ENCODE measurements at places on chromosomes 1 and 21.
A peak's percentile ranks its signal among the peaks of the same experiment; 100 is the strongest.

DNA sequence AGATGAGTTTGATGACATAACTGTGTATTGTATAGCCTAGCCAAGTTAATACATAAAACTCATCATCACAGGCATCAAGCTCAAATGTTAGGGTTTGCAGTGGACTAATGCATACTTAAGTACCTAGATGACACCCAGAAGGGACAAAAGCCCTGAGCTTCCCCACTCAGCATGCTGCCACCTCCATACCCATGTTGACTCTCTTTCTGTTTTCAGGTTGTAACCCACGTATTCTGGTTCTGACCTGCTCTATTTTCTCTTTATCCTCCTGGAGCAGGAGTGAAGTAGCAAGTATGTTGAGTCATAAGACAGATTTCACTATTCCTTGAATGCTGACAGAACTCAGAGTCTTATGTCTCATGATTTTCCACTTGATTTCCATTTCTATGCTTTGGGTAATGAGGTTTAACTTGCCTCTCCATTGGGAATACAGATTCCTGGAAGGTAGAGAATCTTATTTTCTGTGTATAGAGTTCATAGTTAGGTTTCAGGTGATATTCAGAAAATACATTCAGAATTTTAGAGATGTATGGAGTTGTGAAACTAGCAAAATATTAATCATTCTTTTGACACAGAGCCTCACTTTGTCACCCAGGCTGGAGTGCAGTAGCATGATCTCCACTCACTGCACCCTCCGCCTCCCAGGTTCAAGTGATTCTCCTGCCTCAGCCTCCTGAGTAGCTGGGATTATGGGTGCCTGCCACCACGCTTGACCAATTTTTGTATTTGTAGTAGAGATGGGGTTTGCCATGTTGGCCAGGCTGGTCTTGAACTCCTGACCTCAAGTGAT lies 122.5 kb upstream of the KCNJ15 start:
- no peak for DNase-seq

GRCh38 chr1:19597496-19598309 lies 46.4 kb upstream of the NBL1 start:
- no peak for DNase-seq

DNA sequence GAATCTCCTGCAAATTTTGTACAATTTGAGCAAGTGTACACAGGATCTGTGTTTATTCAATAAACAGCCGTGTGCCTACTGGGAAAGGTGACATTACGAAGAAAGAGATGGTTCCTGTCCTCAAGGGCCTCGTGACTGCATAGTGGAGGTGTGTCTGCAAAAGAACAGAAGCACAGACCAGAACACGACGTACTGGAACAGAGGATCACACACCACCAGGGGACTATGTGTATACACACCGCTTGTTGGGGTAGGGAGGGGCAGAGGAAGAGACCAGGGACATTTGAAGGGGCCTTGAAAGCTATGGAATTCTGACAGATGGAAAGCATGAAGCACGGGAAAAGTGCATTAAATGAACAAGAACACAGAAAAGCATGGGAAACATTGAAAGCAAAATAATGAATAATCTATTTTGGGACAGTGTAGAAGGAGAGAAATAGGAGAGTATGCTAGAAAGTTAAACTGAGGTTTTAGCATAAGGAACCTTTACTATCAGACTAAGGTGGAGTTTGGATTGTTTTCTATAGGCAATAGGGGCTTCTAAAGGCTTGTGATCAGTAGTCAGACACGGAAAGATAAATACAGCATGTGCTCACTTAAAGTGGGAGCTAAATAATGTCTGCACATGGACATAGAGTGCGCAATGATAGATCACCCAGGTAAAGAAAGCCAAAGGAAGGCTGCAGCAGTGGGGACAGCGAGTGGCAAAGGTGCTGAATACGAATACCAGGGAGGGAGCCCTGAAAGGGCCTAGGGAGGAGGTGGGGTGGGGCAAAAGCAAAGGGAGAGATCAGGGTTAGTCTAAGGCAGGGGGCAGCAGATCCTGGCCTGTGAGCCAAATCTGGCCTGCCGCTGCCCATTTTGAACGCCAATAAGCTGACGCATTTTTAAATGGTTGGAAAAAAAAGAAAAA lies 11.0 kb downstream of the JAK1 start:
- no peak for DNase-seq

- DNase-seq: no peak
Measured at GRCh38 chr1:223543560-223543959, 121.9 kb downstream of the CAPN8 start.

DNA sequence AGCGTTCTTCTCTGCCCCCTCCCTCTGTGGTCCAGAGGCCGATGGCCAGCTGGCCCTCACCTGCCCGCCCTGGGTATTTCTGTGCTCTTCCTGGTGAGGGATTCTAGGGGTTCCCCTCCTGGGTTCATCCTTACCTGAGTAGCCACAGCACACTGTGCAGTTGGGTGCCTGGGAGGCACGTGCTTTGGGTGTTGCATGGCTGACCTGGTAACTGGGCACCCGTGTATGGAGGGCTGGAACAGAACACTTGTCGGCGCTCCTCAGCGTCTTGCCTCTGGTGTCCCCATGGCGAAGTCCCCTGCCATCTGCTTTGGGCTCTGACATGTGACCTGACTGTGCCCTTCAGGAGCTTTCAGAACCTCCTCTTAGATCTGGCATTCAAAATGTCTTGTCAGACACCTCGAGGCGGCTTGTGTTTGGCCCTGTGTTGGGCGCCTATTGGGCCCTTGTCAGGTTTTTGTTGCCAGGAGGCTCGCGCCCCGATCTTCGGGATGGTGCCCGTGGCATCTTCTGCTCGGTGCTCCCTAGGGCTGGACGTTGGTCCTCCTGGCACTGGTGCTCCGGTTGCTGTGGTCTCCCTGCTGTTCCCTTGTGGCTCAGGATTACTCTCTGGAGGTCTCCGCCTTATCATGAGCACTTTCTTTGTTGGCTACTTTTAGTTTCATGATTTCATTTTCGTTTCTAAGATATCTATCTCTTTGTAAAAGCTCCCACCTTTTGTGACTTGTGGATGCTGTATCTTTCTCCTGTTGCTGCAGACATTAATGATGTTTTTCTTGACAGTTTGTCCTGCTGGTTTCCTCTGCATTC lies 28.5 kb downstream of the SKI start:
- DNase-seq: no peak

- no peak for DNase-seq
Measured at GRCh38 chr1:95195046-95195445, 39.0 kb upstream of the RWDD3 start.

DNA sequence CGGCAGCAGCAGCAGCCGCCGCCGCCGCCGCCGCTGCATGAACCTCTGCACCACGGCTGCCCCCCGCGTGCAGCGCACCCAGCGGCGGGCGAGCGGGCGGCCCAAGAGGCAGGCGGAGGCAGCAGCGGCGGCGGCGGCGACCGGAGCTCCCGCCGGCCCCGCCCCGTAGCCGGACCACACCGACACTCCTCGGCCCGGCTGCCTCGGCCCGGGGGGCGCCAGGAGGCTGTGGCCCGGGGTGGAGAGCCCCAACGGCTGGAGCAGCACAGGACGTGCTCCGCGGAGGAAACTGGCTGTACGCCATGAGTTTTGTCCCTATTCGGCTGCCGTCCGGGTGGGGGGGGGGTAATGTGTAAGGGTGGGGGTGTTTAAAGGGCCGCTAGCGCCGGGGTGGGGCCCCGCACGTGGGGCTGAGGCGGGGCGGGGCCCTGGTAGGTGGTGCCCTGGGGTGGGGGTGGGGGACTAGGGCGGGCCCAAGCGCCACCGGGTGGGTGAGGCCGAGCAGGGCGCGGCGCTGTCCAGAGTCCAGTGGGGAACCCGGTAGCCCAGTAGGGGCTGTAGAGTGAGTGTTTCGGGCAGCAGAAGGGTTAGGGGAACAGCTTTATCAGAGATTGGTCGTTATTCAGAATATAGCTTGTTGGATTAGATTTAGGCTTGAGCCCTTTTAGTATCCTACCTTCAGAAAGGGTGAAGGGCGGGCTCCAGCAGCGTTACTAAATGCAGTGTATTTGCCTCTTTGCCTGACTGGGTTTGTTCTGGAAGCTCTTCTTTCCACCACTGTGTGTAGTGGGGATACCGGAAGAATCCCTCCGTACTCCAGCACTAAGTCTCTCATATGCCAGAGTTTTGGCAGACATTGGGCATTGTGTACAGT lies at the start of gene FAM78B:
Gene FAM78B (minus strand): TSS at position 304 of the 874 bp plus-strand sequence. CDS start 753 bp downstream, outside the sequence.
- DNase-seq: no peak

GRCh38 chr1:114009393-114009792 lies 30.1 kb downstream of the OLFML3 start:
- DNase-seq: no peak

DNA sequence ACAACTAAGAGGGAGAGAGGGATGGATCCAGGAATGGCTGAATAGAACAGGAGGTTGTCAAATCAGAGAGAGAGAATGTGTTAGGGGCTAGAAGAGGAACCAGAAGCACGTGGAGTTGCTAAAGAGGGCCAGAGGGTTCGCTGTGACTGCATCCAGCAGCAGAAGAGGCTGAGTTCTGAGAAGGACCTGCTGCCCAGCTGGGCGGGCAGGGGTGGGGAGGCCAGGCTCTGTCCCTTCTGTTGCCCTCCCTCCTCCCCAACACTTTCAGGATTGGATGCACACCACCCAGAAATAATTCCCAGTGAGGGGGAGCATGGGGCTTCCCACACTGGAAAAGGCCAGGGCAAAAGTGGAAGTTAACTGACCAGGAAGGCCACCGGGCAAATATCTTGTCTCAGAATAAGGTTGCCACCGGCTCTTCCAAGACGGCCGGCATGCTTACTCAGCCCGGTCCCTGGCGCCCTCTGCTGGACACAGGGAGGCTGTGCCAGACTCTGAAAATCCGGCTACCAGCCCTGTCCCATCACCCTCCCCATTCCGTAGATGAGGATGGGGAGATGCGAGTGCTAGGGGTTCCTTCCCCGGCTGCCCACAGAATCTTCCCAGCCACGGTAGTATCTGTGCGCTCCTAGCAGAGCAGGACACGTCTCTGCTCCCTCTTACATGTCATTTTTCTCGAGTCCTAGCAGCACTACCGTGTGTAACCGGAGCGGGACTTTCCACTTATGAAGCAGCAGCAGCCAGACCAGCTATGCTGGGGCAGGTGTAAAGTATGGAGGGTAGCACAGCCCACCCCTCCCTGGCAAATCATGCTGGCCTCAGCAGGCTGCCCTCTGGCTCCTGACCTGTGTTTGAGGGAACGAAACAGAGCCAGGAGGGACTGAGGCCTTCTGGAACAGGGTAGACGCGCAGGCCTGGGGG lies 46.8 kb upstream of the A3GALT2 start:
- peak; percentile 77 for DNase-seq

- DNase-seq: no peak
Measured at GRCh38 chr1:232897949-232898465, 52.4 kb upstream of the NTPCR start.

DNA sequence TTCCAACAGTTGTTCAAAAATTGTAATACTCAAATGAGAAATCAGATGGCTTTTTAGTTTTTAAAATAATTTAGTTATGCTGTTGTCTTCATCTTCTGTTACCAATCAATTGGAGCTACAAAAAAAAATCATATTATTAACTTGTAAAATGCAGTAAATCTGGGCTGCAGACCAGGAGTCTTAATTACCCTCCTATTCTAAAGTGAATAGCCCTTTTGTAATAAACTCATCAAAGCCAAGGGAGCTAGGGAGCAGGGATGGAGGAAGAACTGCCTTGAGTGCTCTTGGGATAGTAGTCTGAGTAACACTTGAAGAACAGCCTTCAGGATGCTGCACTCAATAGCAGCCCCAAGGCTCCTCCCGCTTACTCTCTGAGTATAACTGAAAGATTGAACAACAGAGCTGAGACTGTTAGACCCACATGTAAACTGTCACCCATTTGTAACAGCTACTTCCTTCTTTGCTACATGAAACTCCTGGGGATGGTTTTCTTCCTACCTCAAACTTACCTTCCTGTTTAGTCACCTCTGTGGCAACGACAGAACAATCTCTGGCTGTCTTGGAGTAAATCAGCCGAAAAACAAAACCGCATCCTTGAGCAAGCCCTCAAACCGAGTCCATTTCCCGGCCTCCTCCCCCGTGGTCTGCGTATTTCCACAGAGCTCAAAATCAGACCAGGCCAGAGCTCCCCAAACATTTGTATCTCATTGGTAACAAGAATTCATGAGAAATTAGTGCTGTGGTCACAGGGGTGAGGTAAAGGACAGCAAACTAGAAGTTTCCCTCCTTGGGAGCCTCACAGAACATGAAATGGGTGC lies 55.9 kb downstream of the CD58 start:
- no peak for DNase-seq

- DNase-seq: no peak
Measured at GRCh38 chr1:14599800-14600199, 1.3 kb downstream of the KAZN start.

DNA sequence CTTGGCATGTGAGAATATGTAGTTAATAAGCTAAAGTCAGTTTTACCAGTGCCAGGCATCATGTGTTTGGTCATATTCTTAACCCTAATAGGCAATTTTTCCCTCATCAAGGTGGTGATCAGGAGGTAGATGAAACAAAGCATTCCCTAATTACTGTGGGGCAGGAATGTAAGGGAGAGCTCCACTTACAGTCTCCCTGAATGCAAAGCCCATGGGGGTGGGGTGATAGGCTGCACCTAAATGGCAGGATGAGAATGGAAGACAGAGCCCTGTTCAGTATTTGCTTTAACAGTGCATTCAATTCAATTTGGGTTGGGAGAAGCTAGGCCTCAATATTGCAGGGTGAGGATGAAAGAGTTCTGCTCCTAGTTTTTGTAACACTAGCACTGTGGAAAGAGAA lies 23.4 kb downstream of the ZNF678 start:
- no peak for DNase-seq

GRCh38 chr21:34582506-34583150 lies 32.3 kb downstream of the RCAN1 start:
- DNase-seq: no peak

- DNase-seq: no peak
Measured at GRCh38 chr1:1989789-1990188, 13.8 kb downstream of the CFAP74 start.

DNA sequence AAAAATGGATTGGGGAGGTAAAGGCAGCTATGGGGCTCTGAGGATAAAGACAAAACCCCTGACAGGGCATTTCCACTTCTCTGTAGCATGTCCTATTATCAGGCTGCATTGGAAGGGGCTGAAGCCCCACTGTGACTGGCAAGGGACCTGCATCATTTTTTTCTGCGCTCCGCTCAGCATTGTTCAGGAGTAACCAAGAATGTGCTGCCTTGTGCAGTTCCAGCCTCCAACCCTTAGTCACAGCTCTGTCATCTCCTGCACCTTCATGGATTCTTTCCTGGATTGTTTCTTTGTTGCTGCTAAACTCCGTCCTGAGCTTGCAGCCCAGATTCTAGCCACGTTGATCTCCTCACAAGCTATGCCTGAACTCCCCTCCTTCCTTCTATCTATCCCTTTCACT lies 37.4 kb downstream of the SERTAD4 start:
- DNase-seq: no peak

DNA sequence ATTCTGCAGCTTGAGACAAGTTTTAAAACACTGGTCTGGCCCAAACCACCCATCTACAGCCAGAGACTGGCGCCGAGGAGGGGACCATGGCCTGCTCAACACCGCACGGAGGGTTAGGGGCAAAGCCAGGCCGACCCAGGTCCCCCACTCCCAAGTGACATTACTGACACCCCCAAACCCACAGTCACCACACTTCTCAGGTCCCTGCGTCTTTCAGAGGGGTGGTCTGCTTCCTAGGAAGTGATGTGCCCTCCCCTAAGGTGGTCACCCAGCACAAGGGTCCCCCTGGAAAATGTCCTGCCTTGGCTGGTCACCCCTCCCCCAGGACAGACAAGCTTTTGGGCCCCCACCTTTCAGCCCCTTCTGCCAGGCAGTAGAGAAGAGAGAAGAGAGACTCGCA lies 20.8 kb upstream of the EPHA2 start:
- no peak for DNase-seq
